ENCODE measurements at places on chromosomes 5 and 9. TPM values are rescaled to one million over a fixed set of nuclear protein-coding genes. Genes with fewer than 3 reads are reported as not detected.

GRCh38 chr5:175823731-175824525 is 47.5 kb upstream of the CPLX2 start:
- no peak for DNase-seq

DNA sequence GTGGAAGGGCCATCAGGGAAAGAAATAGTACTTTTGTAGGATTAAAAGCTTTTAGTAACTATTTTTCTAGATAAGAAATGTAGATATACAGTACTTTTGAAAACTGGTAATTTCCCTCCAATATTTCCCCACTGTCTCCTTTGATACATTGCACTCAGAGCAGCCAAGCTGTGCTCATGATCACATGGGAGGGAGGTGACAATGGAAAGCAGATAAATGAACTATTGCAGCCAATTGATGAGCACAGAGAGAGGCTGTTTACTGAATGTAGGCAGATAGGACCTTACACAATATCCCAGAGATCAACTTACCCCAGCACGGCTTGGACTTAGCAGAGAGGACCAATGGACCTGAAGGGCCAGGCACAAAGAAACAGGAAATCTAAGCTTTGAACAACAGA is 178.0 kb upstream of the NREP start:
- DNase-seq = no peak

DNA sequence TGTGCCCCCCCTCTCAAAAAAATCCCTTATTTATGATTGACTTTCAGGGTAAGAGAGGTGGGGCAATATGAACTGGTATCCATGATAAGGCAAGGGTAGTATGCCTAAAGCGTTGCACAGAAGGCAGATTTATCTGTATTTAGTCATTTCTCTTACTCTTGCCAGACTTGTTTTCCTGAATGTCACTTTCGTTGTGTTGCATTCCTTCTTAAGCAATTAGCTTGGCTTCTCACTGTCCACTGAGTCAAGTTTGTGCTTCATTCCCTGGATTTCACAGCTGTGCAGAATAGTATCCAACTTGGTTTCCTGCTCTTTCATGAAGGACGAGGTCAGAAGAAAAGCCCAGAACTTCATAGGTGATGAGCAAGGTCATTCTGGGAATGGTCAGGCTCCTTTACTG is 301.5 kb upstream of the ACTBL2 start:
- DNase-seq = no peak

GRCh38 chr9:137423514-137424291 is 510 bp downstream of the NOXA1 start:
- no peak for DNase-seq

DNA sequence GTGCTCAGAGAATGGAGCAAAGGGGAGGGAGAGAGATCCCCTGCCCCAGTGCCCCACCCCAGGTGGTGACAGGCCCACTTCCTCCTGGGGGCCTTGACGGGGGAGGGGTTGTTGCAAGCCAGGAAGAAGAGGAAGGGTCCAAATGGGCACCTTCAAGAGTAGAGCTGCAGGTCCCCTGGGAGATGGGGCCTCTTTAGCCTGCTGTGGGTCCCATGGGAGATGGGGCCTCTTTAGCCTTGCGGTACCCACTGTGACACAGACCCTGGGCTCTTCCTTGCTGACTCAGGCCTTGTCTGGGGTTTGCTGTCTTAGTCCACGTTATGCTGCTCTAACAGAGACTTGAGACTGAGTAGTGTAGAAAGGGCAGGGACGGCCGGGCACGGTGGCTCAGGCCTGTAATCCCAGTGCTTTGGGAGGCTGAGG is 9.6 kb upstream of the TOR4A start:
- no peak for DNase-seq

DNA sequence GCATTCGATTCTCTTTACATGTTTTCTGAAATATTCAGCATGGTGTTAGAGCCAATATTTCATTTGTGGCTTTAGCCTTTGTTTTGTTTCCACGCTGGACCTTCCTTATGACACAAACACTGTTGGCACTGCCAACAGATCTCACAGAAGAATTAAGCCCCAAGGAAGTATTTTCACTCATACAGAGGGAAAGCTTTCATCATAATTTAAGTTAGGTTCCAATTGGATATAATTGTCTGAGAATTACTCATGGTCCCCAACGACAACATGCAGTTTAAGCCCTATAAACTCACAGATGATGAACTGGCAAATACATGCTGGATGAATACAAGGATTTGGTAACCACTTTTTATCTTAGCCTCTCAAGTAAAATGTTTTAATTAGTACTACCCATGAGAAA is 259.5 kb downstream of the EBF1 start:
- DNase-seq = no peak

- DNase-seq = no peak
These were observed 15.0 kb downstream of the GFI1B start for GRCh38 chr9:132993511-132993939.

GRCh38 chr9:82606071-82606470 is 456.9 kb downstream of the RASEF start:
- no peak for DNase-seq

DNA sequence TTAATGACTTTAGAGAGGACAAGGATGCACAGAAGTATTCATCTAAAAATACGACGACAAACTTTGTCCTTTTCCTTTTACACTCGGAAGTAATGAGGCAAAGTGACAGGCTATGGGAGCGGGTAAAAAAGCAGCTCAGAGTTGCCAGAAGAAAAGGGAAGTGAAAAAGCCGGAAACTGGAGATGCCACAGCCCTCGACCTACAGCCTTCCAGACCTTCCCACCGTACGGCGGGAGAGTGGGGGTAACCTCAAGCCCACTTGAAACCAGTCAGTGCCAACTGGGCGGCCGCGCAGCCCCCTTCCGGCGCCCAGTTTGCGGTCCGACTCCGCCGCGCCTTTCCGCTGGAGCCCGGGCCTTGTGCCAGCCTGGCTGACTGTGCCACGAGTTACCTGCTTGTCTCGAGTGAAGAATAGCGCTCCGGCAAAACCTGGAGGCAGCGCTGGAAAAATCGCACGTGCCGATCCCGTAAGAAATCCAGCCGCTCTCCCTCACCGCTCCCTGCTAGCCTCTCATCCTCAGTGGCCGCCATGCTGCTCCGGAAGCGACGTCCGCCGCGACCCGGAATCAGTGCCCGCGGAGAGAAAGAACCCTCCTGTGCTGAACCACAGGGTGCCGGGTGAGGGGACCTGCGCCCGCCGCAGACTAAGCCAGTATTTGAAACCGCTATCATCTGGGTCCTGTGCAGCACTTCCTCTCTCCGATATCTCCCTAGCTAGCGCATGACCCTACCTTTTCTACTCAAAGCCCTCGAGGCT is at the start of gene PGGT1B:
PGGT1B (minus strand) TSS at position 557 of the 757 bp plus-strand sequence; CDS start at position 531, 26 bp downstream.
- DNase-seq = peak; percentile 63

DNA sequence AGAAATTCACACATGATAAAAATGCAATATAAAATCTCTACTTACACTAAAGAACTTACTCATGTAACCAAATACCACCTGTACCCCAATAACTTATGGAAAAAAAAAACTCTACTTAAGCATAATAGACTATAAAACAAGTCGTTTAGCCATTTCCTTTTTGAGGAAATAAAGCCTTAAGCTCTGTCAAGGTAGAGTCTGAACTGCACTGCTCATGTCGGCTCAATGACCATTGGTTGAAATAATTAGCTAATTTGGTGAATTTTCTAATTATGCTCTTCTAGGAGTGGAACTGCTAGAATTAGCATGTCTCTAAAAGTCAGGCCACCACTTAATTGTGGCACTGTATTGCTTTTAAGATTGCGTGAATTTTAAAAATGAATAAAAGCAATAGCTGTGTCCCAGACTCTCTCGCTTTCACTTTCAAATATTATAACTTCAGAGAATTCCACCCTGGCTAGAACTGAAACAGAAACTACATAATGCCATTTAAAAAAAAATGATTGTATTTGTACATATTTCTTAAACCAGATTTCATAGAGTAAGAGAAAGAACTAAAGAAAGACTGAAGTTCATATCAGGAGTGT is 113.0 kb upstream of the PCA3 start:
- no peak for DNase-seq

GRCh38 chr9:27436234-27436633 is 87.9 kb upstream of the IFNK start:
- no peak for DNase-seq

GAS1 gene
- total RNA-seq = 0.61 TPM

SLCO6A1 gene
- not detected for total RNA-seq

EDIL3 gene
- 0.27 TPM for total RNA-seq

HACD4 gene
- 1.2 TPM for total RNA-seq

CCT5 gene
- 646 TPM for total RNA-seq
